GM23248 (cell line): ENCODE measurements at places on chromosomes 1 and 21. TPM values are rescaled to one million over a fixed set of nuclear protein-coding genes. Genes with fewer than 3 reads are reported as not detected.

- no peak for DNase-seq
Measured at GRCh38 chr1:190399233-190399632, 78.4 kb downstream of the BRINP3 start.

DNA sequence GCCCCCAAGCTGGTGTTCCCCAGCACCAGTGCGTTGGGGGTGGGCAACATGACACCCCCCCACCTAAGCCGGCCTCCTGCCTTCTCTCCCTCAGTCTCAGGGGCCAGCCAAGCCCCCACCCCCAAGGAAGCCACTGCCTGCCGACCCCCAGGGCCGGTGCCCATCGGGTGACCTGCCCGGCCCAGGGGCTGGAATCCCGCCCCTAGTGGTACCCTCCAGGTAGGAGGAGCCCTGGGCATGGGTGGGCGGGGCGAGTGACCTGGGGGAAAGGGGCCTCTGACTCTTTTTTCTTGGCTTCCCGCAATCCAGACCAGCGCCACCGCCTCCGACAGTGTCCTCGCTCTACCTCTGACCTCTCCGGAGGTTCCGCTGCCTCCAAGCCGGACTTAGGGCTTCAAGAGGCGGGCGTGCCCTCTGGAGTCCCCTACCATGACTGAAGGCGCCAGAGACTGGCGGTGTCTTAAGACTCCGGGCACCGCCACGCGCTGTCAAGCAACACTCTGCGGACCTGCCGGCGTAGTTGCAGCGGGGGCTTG is 1.3 kb upstream of the EFNA4 start:
- DNase-seq, result peak; percentile 11

DNA sequence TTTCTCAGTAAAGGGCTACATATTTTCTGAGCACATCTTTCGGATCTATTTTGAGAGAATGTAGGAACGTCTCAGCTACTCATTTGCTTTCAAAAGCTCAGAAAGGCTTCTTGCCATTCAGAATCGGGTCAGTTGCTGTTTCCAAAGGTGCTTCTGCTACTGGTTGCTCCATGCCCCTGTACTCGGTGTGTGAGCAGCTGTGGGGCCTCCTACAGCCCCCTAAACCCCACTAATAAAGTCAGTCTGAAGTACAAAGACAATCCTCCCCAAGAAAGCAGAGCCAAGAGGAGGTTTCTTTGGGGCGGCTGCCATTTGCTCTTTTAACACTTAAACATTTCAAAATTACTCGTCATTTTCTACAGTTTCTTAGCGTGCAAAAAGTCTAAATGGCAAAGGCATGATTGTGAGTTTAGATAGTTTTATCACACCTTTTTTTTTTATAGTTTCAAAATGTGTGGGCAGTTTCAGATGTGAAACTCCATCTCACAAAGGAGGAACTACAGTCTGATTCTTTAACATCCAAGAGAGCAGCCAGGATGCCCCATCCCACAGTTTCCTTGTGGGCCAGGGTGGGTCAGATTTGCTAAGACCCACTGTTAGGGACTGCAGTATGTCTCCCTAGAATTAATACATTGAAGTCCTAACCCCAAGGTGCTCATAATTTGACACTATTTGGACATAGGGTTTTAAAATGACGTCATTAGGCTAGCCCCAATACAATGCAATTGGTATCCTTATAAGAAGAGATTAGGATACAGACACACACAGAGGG is 4.1 kb downstream of the RUNX1 start:
- no peak for DNase-seq

DNA sequence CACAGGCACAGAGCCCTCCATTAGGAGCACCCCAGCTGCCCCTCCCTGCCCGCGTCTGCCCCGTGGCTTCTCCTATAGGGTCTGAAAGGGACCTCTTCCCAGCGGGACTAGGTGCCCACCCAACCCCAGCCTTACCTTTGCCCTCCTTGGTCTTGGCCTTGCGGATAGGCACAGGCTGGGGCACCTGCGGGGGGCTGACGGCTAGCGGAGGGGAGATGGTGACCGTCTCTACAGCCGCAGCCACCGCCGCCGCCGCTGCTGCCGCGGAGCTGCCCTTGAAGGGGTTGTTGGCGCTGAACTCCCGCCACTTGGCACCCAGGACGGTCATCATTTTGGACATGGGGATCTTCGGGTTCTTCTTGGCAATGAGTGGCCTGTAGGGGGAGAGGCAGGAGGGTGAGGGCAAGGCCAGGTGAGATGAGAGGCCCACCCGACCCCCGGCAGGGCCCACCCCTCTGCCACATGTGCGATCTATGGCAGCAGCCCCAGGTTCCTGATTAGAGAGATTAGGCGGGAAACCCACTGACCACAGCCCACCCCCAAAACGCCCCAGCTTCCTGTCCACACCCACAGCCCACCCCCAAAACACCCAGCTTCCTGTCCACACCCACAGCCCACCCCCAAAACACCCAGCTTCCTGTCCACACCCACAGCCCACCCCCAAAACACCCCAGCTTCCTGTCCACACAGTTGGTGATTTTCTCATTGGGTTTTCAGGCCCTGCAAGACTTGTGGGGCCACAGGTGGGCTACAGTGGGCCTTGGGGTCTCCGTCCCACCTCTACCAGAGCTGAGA is 25.4 kb downstream of the CHD5 start:
- no peak for DNase-seq

DNA sequence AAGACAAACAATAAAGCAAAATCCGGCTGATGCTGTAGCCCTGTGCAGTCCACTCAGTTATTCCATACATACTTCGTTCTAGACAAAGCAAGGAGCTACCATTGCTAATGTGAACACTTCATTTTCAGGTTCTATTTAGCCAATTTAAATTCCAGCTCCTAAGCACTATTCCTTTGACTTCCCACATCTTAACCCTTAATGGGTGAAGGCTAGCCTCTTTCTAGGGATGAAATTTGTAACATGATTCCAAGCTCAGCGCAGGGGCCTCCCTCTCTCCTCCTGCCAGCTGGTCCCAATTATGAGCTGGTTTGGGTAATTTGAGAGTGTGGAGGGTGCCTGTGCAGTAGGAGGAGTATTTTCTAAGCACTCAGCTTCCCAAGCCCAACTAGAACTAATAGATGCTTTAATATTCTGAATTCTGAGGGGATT is 53.9 kb upstream of the PTGFRN start:
- peak; percentile 76 for DNase-seq

DNA sequence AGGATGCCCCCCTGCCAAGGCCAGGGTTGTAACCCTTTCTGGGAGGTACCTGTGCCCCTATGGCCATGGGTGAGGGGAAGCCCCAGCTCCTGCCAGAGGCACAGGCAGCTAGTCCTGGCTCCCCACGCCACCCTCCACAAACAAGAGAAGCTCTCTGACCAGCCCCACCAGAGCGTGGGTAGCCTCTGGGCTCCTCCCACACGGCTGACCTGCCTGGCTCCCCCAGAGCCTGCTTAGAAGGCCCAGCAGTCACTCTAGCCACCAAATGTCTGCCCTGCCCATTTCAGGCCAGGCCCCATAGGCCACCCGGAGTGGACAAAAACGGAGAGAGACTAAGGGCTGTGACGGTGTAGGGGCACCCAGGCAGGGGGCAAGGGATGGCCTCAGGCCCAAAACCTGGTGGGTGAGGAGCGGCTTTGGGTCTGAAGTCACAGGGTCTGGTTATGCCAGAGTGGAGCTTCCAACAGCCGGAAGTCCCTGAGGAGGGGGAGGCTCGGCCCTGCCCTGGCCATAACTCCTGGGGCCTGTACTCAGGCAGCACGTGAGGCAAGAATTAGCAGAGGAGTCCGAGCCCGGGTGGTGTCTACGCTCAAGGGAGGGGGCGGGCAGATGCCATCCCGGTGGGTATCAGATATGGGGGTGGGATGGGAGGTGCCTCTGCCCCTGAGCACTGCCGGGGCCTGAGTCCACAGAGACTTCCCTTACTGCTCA is 155.4 kb downstream of the CASZ1 start:
- no peak for DNase-seq

- DNase-seq, result no peak
Measured at GRCh38 chr1:19073311-19074186, 117.1 kb upstream of the IFFO2 start.

- peak; percentile 79 for DNase-seq
Measured at GRCh38 chr1:212618466-212619210, 10.1 kb downstream of the ATF3 start.

DNA sequence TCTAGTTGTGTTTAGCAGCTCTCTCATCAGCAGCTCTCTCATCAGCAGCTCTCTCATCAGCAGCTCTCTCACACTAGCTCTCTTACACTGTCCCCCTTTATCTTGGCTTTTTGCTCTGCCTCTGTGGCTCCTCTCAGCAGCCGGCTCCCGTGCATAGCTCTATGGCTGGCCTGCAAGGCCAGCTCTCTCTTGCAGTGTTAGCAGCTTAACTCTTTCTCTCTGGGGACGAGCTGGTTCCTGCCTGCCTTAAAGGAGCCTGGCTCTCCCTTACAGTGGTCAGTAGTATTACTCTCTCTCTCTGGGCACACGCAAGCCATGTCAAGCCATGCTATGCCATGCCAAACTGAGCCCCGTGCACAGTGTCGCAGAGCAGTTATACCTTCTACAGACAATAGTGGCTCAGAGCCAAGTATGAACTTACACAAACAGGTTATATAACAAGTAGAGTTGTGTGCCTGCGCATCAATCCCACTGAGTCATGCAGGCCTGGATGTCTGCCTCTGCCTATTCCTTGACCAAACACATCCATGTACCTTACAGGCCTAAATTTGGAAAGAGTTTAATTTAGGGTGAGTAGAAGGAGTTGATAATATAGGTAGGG is 295.9 kb downstream of the TPR start:
- DNase-seq, result no peak

- no peak for DNase-seq
Measured at GRCh38 chr1:23066075-23066474, 46.8 kb downstream of the KDM1A start.

- no peak for DNase-seq
Measured at GRCh38 chr1:179327679-179328078, 34.1 kb downstream of the SOAT1 start.

GRCh38 chr1:182259229-182259872 is 132.2 kb downstream of the GLUL start:
- DNase-seq, result peak; percentile 62

- DNase-seq, result peak; percentile 80
Measured at GRCh38 chr1:28208818-28209441, 23.9 kb downstream of the DNAJC8 start.

DNA sequence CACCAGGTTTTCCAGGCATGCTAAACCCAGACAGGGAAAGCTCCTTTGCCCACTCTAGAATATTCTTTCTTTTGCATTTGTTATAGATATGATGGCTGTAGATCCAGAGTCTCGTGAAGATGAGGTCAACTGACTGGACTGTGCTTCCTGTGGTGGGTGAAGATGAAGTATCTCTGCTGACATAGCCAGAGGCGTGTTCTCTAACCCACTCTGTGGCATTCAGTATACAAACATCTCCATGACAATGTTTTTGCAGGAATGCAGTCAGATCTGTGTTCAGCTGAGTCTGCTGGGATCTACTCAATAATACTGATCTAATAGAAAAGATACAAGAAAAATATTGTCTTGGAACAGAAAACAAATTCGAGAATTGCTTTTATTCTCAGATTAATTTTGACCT is 11.3 kb downstream of the RWDD2B start:
- DNase-seq, result peak; percentile 51

DNA sequence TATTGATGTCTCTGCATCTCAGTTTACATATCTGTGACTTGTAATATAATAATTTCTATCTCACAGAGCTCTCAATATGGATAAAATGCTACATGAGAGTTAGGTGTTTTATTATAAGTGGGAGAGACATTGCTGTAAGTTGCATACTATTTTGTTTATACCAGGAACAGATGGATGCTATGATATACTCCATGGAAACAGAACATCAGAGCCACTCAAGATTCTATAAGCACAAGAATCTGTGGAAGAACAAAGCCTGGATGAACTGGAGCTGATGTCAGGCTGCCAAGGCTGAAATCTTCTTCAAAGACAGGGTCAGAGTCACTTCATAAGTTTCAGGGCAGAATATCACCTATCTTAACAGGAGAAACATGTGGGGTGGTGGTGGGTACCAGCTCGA is 30.2 kb downstream of the DUSP10 start:
- DNase-seq, result no peak

DNA sequence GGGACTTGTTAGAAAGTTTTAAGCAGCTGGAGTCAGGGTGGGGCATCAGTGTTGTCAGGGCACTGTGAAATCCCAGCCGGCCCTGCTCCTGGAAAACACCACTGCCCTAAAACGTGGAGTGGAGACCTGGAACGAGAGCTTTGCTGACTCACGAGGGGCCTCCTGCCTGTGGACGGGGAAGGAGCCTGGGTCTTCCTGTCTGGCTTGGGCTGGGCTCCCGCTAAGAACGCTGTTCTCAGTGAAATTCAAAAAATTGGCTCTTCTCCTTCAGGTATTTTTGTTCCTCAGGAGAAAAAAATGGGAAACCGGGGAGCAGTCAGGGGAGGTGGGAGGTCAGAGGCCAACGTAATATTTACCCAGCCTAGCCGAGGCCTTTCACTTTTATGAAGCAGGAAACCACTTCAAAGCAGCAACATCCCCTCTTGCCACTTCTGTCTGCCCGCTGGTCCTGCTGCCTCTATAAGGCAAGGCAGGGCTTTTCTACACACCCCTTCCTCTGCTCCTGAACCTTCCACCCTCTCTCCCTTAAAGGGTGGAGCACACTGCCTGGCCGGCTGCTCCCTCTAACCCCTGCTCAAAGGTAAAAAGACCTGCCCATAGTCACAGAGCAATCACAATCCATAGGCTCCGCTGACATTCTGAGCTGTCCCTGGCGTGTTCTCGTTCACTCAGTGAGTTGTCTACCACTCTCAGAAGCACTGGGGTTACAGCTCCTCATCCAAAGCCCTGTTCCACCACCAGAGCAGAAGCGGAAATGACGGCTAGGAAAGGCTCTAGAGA is 8.0 kb downstream of the PLXNA2 start:
- DNase-seq, result peak; percentile 82

DNA sequence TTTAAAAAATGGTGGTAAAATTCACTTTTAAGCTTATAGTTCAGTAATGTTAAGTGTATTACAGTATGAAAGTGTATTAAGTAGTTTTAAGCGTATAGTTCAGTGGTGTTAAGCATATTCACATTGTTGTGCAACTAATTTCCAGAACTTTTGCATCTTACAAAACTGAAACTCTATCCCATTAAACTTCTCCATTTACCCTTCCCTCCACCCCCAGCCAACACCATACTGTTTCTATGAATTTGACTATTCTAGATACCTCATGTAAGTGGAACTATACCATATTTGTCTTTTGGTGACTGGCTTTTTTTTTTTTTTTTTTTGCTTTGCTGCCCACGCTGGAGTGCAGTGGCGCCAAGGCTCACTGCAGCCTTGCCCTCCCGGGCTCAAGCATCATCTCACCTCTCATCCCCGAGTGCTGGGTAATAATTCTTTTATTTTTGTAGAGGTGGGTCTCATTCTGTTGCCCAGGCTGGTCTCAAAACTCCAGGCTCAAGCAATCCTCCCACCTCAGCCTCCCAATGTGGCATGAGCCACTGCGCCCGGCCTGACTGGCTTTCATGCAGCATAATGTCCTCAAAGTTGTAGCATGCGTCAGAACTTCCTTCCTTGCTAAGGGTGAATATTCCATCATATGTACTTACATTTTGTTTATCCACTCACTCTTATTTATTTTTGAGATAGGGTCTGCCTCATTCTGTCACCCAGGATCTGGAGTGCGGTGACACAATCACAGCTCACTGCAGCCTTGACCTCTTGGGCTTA is 45.1 kb upstream of the BMP8B start:
- no peak for DNase-seq

- DNase-seq, result no peak
Measured at GRCh38 chr1:119660253-119661083, 12.4 kb upstream of the ZNF697 start.

RXRG gene
- total RNA-seq, result not detected in 2 replicates

TCHH gene
- total RNA-seq, result 0.22 TPM in 1 of 2 replicates, not detected in the other
